ENCODE measurements at places on chromosomes 3 and 15.

GRCh38 chr15:39426552-39427532 is 154.0 kb upstream of the THBS1 start:
- peak; percentile 86 for DNase-seq

GRCh38 chr3:125605756-125606155 is 10.5 kb upstream of the OSBPL11 start:
- no peak for DNase-seq

DNA sequence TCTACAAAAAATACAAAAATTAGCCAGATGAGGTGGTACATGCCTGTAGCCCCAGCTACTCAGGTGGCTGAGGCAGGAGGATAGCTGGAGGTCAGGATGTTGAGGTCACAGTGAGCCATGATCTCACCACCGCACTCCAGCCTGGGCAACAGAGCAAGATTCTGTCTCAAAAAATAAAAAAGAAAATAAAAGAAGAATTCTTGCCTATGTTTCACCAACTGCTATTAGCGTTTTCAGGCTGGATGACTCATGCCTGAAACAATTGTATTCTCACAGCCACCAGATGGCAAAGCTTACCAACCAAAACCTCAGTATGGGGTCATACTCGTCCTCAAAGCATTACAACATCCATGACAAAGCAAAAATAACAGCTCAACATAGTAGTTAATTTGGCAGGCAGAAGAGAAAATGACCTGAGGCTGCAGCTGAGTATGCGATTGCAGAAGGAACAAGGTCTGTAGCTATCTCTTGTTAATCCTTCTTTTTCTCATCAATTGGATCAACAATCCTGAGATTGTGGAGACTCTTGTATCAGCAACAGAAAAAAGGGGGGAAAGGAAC is 52.2 kb downstream of the TP53BP1 start:
- DNase-seq = peak; percentile 98

GRCh38 chr3:42497009-42497731 is 5.3 kb upstream of the VIPR1 start:
- DNase-seq = peak; percentile 88

DNA sequence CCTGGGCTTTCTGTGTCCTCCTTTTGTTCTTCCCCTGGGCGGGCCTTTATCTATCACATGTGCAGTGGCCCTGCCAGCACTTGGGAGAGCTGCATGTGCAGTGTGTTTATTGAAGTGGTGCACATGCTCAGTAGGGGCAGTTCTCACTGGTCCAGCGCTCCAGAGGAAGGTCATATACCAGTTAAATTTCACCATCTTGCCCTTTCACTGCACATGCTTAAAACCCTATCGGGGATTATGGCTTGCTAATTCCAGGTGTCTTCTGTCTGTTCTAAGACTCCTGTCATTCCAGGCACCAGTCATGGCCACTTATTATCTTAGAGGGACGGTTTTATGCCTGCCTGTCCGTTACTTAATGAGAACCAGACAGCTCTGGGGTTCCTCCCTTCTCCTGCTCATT is 52.2 kb downstream of the ROPN1B start:
- DNase-seq = no peak

GRCh38 chr3:49173792-49174170 is 2.4 kb downstream of the KLHDC8B start:
- peak; percentile 62 for DNase-seq

DNA sequence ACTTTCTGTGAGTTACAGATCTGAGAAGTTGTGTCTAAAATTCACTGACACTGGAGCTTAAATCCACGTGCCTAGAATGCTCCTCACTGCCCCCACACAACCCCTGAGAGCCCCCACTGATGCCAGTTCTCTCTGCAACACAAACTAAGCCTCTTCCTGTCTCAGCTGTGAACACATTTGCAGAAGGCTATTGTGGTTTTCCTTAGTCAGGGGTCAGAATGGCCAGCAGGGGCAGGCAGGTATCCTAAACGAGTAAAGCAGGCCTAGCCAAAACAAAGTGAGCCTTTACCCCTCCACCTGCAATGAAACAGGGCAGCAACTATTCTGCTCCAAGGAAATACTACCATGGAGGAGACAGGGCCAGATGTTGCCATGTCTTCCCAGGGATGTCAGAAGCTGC is 78.6 kb downstream of the FHIT start:
- no peak for DNase-seq

DNA sequence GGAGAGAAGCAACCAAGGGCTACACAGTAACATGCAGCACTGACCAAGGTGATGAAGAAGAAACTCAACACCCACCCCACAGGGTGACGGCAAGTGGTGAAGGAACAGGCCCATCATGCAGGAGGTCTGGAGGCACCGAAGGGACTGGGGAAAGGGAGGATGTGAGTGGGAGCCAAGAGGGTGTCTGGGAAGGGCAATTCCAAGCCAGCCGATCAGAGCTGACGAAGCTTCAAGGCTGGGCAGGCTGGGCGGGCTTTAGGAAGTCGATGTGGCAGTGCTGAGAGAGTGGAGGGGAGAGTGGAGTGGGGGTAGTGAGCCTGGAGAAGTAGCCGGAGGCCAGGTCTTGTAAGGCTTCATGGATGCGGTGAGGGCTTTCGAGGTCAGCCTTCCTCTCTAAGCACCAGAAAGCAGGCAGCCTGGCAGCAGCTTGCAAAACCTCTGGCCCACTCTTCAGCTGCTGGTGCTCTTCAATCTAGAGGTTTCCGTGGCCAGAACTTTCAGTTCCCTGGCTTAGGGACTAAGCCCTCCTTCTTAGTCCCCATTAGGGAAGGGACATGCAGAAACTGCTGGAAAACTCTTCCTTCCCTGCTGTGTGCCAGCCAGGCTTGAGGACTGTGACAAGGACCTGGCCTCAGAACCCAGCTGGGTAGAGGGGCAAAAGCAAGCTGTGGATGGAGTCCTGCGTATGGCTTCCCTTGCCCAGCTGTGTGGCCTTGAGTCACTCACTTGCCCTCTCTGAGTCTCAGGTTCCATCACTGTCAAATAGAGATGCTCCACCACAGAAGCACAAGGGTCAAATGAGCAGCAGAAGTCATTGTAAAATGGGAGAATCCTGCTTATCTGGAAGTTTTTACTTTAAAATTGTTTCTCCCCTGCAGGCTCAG is 72.1 kb downstream of the TLE3 start:
- DNase-seq = no peak

GRCh38 chr3:61936344-61936937 is 375.1 kb downstream of the PTPRG start:
- DNase-seq = peak; percentile 59

DNA sequence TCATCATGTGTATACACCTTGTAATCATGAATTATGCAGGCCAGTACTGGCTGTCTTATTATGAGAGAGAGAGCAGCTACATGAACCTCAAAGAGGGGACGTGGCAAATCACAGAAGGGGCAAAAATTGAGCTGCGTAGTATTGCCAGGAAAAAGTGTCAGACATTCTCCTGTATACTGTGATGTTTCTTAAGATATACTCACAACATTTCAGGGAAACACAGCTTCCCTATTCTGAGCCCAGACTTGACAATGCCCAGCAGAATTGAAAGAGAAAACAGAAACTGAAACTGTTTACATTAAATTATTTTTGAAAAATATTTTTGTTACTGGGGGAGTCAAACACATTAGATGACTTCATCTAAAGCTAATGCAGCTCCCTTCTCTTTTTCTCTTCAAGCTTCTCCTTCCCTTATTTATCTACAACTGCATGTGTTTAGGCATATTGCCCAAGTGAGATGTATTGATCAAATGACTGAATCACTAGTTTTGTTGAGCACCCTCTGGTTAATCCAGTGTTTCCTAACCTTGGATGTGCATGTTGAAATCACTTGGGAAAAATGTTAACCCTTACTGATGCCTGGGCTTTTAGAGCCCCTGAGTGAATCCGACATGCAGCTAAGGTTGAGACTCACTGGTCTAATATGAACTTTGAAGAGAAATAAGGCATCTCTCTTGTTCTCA is 39.5 kb downstream of the CADPS start:
- no peak for DNase-seq

- DNase-seq = no peak
Observed at GRCh38 chr3:394775-395174, 198.2 kb downstream of the CHL1 start.

- DNase-seq = no peak
Observed at GRCh38 chr3:170651260-170651845, 65.5 kb upstream of the SLC7A14 start.

GRCh38 chr3:111571907-111572460 is 23.2 kb downstream of the ZBED2 start:
- DNase-seq = no peak

DNA sequence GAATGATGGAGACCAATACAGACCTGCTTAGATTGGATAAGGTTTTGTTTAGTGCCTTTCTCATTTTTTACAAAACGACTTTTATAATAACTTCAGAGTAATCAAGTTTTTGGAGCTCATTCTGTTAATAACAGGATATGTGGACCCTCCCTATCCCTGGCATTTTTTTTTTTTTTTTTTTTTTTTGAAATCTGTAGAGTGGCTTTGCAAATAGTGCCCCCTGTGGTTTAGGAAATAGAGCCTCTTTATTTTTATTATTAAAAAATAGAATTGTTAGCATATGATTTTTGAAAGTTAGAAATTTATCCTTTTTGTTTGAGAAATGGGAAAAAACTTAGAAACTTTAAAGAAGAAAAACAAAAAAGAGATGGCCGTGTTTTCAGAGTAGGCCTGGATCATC is 11.4 kb downstream of the SKIL start:
- DNase-seq = no peak

GRCh38 chr15:96345560-96346399 is 15.3 kb downstream of the NR2F2 start:
- peak; percentile 85 for DNase-seq

- no peak for DNase-seq
Observed at GRCh38 chr3:65893631-65894030, 145.1 kb downstream of the MAGI1 start.

DNA sequence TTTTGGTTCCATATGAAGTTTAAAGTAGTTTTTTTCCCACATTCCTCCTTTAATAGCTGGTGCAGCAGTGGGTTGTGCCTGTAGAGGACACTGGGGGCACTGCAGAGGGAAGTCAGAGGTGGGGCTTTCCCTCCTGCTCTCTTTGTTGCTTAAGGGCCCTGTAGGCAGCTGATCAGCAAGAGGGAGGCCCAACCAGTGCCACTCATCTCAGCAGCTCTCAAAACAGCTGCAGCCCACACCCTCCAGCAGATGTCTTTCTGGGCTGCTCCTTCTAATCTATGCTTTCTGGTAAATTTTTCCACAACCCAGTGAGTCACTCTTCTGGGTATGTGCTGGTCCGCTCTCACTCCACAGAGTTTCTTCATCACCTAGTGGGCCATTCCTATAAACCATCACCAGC is 263.8 kb downstream of the FEZF2 start:
- DNase-seq = peak; percentile 99

- DNase-seq = no peak
Observed at GRCh38 chr3:104510131-104510849, 856.4 kb upstream of the ALCAM start.

DNA sequence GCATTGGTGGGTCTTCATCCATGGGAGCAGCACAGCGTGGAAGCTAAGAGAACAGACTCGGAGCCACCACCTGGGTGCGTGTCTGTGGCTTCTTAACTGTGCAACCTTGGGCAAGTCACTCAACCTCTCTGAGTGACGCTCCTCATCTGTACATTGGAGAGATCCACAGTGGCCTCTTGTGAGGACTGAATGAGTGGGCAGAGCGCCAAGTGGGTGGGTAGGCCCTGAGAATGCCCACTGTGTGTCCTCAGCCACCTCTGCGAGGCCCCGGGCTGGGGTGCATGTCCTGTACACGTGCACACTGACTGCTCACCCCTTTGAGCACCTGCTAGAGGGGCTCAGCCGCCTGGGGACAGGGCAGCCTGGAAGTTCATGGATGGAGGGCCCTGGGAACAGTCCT is 99.6 kb upstream of the PRR23E start:
- DNase-seq = no peak

GRCh38 chr3:36597422-36597821 is 166.9 kb downstream of the DCLK3 start:
- peak; percentile 47 for DNase-seq

DNA sequence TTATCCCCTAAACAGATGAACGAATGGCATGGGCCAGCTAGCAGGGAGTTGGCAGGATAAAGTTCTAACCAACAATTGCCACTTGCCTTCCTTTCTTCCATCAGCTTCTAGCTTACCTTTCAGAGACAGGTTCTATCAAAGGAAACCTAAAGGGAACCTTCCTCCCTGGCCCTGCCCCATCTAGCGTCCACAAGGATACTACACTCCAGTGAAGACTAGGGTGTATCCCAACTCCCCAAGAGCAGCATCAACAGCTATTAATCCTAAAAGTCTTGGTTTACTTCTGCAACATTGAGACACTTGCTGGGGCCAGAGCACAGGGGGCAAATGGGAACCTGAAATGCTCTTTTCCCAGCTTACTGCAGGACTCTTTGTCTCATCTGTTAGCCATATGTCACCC is 37.0 kb upstream of the TMC3 start:
- no peak for DNase-seq

- DNase-seq = no peak
Observed at GRCh38 chr3:59257506-59257905, 207.7 kb upstream of the CFAP20DC start.

DNA sequence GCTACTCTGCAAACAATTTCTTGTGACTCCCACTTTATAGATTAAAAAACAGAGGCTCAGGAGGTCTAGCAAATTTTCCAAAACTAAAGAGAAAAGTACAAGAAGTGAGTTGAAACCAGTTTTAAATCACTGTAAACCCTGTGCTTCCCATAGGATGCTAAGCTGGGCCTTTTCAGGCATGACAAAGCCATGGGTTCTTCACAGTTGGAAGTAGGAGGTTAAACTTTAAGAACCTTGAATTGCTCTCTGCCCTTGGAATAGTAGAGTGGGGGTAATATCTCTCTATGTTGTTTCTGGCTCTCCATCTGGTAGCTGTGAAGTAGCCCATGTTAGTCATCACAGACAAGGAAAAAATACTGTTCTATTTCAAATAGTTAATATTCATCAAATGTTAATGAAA is 193.6 kb upstream of the SATB1 start:
- no peak for DNase-seq

DNA sequence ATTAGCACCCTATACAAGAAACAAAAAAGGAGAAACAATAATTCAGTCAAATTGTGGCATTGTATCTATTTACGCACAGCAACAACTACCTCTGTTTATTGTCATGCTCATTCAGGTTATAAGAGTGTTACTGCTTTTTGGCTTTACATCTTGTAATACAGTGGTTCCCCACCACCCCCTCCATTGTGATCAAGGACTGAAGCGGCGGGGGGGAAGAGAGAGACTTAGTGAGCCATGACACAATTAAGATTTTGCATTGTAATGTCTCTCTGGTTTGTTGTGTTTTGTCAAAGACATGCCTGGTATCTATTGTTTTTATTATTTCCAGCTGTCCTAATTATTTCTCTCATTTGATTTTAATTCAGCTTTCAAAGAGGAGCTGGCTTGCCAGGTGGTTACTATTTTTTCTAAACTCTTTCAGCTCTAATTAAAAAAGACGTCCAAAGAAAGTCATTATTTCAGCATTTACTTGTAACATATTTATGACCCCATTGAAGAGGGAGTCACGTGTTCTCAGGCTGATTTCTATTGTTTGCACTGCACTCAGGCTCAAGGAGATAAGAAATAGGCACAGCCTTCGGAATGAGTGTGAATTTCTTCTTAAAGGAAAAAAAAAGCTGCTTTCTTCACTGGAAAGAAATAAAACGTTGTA is 234.4 kb upstream of the TBL1XR1 start:
- DNase-seq = no peak

- peak; percentile 29 for DNase-seq
Observed at GRCh38 chr3:45881078-45882022, 5.0 kb upstream of the CCR9 start.
